Common myeloid progenitor, CD34-positive (primary cell): ENCODE measurements at places on chromosomes 6 and 20.

GRCh38 chr6:84150705-84151104 lies 76.7 kb downstream of the CEP162 start:
- no peak for DNase-seq

DNA sequence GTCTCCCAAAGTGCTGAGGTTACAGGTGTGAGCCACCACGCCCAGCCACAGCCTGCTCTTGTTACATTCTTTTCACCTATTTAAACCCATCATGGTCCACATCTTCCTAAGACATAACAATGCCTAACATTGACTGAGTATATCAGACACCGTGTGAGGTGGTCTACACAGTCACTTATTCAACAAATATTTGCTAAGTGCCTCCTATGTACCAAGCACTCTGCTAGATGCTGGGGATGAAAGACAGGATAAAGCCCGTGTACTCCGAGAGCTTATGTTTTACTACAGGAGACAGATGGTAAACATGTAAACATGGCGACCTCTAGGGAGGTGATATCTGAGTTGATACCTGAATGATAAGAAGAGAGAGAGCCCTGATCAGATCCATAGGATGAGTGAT lies 12.7 kb downstream of the BCL2L1 start:
- no peak for DNase-seq

DNA sequence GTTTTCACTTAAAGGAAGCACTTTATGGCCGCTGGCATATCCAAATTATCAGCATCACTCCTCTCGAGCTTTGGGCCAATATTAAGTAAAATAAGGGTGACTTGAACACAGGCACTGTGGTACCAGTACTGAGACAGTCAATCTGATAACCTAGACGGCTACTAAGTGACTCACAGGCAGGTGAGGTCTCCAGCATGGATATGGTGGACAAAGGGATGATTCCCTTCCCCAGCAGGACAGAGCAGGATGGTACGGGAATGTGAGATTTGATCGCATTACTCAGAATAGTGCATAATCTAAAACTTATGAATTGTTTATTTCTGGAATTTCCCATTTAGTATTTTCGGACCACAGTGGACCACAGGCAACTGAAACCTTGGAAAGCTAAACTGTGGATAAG lies 55.7 kb downstream of the TNFRSF21 start:
- no peak for DNase-seq

GRCh38 chr6:33008944-33009861 lies at the start of gene HLA-DOA:
Gene HLA-DOA, minus strand, starts transcription at chr6:33009591.
- DNase-seq = peak; percentile 67
